ENCODE measurements at places on chromosomes 12 and 14.

DNA sequence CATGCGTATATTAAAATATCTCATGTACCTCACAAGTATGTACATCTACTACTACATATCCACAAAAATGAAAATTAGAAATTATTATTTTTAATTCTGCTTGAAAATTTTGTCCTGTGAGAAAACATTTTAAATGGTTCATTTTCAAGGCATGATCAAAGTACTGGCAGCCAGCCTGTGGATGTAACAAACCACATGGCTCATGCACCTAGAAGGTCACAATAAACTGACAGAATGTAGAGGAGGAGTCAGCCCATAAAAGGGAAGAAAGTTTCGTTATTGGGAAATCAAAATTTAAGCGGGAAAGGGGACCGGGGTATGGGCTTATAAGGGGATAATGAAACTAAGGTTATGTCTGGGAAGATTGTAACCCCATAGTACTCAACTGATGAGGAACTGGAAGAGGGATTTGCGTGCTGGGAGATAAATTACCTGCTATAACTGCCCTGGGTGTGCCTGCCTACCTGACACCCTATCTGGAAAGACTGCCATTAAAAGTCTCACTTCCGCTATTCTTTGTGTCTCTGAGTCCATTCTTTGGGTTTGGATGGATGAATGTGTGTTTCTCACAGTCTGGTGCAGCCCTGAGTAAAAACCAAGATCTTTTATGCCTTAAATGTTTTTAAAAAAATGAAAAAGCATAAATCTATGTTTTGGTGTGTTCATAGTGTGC lies 62.2 kb upstream of the PCED1B start:
- no peak for DNase-seq

GRCh38 chr12:110528277-110528839 lies 26.2 kb downstream of the RAD9B start:
- no peak for DNase-seq

DNA sequence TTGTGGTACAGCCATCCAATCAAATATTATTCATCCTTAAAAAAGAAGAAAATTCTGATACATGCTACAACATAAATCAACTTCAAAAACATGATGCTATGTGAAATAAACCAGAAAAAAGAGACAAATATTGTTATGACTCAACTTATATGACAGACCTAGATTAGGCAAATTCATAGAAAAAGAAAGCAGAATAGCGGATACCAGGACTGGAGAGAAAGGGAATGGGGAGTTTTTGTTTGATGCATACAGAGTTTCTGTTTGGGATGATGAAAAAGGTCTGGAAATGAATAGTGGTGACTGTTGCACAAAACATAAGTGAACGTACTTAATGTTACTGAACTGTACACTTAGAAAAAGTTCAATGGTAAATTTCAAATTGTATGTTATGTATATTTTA lies 82.3 kb downstream of the SPPL3 start:
- DNase-seq, result no peak

DNA sequence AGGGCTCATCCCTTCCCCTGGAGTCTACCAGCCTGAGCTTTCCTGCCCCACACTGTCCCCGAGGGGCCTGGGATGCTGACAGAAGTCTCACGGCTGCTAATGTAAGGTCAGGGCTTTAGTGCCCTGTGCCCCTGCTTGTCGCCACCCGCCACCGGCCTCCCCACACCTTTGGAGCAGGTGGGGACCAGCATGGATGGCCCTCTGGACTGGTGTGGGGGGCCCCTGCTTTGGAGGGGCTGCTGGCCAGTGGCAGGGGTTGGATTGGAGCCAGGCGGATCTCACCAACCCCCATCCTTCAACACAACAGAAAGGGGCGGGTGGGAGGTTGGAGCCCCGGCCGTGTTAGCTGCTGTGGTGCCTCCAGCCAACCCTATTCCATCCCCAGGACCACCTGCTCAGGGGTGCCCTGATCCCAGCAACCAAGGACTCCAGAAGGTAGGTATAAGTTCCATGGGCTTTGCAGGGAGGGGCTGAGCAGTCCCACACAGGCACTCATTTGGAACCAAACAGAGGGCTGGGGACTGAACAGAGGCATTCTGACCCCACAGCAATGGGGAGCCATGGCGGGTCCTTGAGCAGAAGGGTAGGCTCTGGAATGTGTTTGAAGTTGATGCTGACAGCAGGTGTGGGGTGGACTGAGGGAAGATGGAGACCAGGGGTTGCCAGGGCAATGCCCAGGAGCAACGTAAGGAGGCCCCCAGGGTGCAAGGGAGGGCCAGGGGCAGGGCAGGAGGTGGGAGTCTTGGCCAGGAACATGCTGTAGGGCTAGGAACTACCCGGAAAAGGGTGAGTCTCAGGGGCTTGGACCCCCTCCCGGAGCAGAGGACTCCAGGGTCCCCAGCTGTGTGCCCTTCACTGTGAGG lies 145.1 kb upstream of the C14orf180 start:
- DNase-seq, result no peak

DNA sequence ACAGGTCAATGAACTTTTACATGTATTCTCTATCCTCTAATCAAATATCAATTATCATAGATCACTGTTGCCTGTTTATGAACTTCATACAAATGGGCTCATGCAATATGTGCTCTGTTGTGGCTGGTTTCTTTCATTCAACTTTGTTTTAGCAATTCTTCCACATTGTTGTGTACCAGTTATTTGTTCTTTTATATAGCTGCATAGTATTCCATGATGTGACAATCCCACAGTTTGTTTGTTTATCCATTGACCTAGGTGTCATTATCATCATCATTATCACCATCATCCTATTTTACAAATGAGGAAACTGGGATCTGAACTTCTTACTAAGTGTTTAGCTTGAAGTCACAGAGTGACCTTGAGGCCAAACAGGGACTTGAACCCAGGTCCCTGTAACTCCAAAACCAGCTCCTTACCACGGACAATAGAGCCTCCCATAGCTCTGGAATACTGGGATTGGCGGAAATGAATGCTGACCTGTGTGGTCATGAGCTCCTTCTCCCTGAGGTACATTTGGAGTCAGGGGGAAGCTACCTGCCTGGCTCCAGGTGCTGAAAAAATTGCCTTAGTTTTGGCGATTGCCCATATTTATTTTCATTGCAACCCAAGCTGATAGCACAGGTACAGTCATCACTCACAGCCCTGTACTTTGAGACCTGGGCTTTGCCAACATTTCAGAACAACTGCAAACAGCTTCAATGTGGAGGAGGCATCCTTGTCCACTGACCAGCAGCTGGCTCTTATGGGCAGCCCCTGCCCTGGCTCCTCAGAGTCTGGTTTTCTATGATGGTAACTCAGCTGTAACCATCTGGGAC lies 9.2 kb downstream of the ZFP36L1 start:
- no peak for DNase-seq

- no peak for DNase-seq
Measured at GRCh38 chr12:110575326-110575725, 7.8 kb downstream of the PPTC7 start.

- no peak for DNase-seq
Measured at GRCh38 chr14:98433436-98433835, 838.6 kb downstream of the BCL11B start.

DNA sequence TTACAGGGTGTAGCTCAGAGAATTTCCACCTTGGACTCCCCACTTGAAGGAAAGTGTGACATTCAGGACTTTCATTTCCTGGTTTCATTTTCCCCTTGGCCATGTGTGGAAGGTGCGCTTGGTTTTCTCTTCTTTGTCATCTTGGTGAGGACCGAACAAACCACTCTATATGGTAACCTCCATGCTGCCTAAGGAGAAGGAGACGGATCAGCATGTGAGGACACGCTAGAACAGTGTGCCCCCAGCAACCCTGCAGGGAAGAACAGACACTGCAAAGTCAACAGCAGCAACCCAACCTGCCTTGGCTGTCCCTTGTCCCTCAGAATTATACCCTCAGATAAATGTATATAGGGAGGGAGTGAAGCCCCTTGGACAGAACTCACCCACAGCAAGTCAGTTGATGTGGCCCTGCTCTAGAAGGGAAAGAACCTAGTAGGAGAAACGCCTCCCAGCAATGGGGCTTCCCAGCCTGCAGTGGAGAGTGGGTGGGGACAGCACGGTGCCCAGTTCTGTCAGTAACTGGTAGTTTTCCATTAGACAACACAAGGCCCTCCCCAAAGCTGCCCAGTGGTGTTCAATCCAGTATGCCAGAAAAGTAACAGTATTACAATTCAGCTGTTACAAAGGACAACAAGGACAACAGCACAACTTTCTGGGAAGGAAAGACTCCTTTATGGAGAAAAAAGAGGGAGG lies 18.9 kb upstream of the COCH start:
- no peak for DNase-seq

DNA sequence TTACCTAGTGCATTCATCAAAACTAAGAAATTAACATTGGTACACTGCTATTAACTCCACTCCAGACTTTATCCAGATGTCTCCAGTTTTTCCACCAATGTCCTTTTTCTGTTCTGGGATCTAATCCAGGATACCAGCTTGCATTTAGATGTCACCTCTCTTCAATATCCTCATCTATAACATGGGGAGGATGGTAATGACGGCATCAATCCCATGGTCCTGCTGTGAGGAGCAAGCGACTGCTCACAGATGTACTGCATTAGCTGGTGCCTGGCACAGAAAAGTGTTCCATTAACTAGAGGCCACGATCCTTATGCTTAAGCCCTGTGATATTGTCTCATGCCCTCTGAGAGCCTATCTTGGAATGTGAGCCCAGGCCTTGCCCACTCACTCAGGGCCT lies 53.8 kb downstream of the CALM1 start:
- DNase-seq, result no peak

DNA sequence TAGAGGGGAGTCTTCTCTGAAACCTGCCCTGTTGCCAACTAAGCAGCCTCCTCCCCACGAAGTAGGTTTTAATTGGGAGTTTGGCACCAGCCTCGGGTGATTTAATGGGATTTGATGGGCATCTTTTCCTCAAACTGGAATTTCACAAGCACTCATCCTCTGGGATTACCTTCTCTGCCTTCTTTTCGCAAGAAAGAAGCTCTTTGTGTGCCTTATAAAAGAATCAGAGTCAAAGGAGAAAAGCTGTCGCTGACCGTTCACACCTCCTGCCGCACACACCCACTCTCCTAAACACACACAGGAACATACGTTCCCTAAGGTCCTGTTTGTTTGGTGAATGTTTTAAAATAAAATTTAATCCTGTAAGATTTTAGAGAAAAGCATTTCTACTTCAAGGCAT lies 84.0 kb downstream of the PRMT8 start:
- no peak for DNase-seq

DNA sequence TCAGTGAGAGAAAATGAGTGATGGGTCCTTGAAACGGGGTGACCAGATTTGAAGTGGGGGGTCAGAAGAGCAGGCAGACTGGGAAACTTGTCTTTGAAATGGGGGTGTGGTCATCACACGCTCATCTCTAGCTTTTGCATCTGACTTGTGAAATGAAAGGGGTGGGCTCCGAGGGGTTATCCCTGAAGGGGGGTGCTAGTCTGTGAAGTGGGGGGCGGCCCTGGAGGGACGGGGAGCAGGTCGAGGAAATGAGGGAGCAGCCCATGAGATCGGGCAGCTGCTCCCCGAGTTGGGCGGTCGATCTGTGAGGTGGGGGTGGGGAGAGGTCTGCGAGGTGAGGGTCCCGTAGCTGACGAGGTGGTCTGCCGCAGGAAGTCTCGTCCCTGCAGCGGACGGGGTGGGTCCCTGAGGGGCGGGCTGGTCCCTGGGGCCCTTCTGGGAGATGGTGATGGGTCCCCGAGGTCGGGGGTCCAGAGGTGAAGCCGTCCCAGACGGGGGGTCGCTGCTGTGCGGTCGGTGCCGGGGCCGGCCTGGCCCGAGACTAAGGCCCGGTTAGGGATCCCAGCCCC lies 542 bp downstream of the PXN start:
- DNase-seq, result no peak

DNA sequence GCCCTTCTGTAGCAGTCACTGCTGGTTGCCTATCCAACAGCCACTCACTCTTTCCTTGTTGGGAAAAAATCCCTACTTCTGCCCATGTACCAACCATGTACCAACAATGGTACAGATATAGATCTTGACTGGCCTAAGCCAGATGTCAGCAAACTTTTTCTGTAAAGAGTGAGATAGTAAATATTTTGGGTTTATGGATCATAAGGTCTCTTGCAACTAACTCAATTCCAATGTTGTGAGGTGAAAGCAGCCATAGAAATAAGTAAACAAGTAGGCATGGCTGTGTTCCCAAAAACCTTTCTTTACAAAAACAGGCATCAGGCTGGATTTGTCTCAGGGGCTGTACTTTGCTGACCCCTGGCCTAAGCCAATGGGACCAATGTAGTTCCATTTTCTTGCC lies 73.5 kb downstream of the ARMH4 start:
- no peak for DNase-seq

GRCh38 chr12:9341260-9341585 lies 133.0 kb upstream of the PZP start:
- no peak for DNase-seq

DNA sequence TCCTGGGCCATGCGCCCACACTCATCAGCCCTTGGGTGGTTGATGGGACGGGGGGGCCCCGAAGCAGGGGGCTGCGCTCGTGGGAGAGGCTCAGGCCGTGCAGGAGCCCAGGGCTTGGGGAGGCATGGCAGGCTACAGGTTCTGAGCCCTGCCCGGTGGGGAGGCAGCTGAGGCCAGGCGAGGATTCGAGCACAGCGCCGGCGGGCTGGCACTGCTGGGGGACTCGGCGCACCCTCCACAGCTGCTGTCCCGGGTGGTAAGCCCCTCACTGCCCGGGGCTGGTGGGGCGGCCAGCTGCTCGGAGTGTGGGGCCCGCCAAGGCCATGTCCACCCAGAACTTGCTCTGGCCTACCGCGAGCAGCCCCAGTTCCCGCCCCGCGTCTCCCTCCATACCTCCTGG lies 295.8 kb upstream of the SEL1L start:
- DNase-seq, result no peak

GRCh38 chr12:119089380-119090013 lies 89.2 kb upstream of the HSPB8 start:
- no peak for DNase-seq

DNA sequence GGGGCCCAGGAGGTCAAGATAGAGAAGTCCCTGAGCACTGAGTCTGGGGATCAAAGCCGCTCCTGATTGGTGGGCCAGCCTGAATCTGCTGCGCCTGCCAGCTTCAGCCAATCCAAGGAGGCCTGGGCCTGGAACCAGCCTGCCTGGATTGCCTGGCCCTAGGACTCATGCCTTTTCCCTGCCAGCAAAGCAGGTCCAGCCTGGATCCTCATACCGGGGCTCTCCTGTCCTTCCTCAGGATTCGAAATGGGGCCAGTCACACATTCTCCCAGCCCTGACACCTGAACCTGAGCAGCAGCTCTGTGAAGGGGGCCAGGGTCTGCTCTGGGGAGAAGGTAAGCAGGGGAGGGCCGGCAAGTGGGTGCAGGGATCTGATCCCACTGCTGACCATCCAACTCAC lies 81.9 kb downstream of the NINJ2 start:
- DNase-seq, result no peak

DNA sequence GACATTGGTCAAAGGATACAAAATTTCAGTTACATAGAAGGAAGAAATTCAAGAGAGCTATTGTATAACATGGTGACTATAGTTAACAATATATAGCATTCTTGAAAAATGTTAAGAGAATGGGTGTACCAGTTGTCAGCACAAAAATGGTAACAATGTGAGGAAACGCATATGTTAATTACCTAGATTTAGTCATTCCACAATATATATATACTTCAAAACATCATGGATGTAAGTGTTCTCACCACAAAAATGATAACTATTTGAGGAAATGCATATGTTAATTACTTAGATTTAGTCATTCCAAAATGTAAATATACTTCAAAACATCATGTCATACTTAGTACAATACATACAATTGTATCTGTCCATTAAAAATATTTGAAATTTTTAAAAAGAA lies 540.4 kb upstream of the MGAT4C start:
- no peak for DNase-seq

GRCh38 chr14:86091811-86092210 lies 561.9 kb downstream of the FLRT2 start:
- DNase-seq, result no peak

- no peak for DNase-seq
Measured at GRCh38 chr12:110282956-110283817, 2.1 kb downstream of the ATP2A2 start.
